Kidney (tissue), 22 donors: ENCODE measurements at places on chromosomes 16 and 17. TPM values are rescaled to one million over a fixed set of nuclear protein-coding genes. Genes with fewer than 3 reads are reported as not detected.

The HBA1 gene
- 2.6 TPM for polyA plus RNA-seq

The CMTR2 gene
- 8.0 TPM for polyA plus RNA-seq

The NACA2 gene
- not detected for polyA plus RNA-seq

The SOX9 gene
- polyA plus RNA-seq: 5.8 TPM

The VAC14 gene
- polyA plus RNA-seq: 41.9 TPM

The MT1M gene
- 15.3 TPM for polyA plus RNA-seq
